Stimulated activated CD8-positive, alpha-beta memory T cell treated with anti-CD3 and anti-CD28 coated beads, Interleukin-12 subunit alpha, Interleukin-12 subunit beta, amount 100 ng/mL, for 1 hour (primary cell): ENCODE measurements at places on chromosomes 13 and 19.

- peak; percentile 68 for DNase-seq
These were observed 2.3 kb upstream of the LCP1 start for GRCh38 chr13:46184277-46184699.

GRCh38 chr13:28631801-28632200, 27.1 kb upstream of the POMP start:
- DNase-seq: no peak

DNA sequence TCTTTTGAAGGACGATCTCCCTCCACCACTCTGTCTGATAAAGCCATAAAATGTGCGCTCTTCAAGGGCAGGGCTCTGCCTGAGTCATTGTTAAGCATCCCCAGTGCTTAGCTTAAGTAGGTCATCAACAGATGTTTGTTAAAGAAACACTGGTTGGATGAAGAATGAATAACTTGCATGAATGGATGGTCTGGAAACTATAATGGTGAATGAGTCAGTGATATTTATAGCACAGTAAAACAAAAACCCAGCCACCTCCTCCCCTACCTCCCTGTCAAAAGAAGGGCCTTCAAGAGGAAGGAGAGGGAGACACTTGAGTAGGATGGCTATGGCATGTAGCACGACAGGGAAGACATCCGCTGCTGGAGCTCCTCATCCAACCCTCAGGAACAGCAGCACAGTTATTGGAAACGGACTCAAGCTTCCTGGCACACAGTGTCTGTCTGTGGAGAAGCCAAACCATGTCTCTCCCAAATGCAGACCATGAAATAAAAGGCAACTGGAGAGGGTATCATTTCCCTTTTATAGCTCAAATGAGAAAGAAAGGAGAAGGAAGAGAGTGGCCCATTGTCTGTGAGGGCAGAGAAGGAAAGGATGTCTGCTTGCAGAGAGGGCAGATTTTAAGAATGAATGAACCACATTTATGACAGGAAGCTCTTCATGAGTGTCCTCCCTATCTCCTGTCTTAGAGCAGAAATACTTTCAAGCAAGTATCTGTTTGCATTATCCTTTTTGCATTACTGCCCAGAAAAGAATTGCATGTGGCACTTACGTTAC, 183.5 kb upstream of the UBL3 start:
- DNase-seq: no peak

- no peak for DNase-seq
These were observed 135.6 kb downstream of the RNF17 start for GRCh38 chr13:24899601-24900000.

DNA sequence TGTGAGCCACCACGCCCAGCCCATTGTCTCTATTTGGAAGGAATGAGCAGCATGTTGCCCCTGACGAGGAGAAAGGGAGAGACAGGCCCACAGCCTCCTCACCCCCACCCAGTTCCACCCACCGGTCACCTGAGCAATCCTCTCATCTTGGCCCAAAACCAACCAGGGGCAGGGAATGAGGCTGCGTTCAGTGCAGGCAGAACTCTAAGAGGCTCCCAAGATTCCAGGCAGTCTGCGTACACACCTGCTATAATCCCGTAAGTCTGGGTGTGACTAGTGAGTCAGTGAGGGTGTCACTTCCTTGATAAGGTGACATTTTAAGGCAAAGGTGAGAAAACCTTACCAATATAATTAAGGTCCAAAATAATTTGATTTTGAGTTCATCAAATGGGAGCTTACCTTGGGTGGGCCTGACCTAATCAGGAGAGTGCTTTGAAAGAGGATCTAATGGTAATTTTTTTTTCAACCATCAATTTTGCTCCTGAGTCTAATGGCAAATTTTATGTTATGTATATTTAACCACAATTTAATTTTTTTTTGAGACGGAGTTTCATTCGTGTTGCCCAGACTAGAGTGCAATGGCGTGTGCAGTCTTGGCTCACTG, 26.9 kb upstream of the KLF2 start:
- DNase-seq: no peak

DNA sequence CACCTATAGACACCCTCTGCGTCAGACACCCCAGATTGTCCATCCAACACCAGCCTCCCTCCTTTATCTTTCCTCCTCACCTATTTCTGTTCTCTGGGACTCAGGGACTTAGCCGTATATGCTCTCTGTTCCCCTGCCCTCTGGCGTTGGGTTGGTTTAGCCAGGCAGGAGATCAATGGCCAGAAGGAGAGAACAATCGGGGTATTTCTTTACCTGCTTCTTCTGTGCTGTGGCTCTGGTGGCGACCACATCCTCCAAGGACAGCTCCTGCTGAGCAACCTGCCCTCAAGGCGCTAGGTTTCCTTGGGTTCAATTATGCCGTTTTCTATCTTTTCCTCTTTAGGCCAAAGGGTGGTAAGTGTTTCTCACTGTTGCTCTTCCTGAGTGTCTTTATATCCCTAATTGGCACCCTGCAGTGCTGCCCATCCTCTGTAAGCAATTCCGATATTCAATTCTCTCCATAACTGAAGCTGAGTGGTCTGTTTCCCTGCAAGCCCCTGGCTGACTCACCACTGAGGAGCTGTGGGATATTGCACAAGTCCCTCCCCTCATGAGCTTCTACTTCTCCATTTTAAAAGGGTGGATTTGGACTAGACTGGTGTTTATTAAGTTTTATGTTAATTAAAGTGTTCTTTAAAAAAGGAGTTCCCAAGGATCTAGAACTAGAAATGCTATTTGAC, 63.7 kb upstream of the TMTC4 start:
- no peak for DNase-seq

GRCh38 chr13:78981913-78982312, 323.0 kb upstream of the OBI1 start:
- DNase-seq: no peak

GRCh38 chr19:49889687-49890348, 6.9 kb downstream of the IL4I1 start:
- DNase-seq: peak; percentile 55

- DNase-seq: no peak
These were observed 1.3 kb upstream of the ZSCAN22 start for GRCh38 chr19:58325311-58326022.

GRCh38 chr13:108575430-108575829, 54.0 kb upstream of the MYO16 start:
- no peak for DNase-seq

DNA sequence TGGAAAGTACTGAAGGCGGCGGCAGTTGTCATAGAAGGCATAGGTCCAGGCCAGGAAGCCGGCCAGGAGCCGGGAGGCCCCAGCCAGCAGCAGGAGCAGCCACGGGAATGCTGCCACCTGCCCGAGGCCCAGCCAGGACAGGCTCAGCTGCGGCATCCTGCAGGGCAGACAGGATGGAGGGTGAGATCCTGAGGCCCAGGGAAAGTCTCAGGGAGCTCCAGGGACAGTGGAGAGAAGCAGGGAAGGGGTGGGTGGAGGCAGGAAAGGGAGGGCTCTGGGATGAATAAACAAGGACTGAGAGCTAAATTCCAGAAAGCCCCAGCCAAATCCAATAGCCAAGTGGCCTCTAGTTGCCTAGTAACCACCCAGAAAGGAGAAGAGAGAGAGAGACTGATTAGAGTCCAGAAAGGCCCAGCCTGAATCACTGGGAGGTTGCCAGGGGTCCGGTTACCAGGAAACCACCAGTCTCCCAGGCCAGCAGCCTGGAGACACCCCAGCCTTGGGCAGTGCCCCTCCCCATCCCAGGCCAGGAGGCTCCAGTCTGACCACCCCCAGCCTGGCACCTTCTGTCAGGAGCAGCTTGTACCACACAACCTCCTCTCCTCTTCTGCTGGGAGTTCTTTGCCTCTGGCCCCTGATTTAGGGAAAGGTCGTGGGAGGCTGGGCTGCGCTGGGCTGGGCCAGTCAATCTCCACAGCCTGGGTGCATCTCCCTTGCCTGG, 7.5 kb upstream of the OR10H5 start:
- no peak for DNase-seq

DNA sequence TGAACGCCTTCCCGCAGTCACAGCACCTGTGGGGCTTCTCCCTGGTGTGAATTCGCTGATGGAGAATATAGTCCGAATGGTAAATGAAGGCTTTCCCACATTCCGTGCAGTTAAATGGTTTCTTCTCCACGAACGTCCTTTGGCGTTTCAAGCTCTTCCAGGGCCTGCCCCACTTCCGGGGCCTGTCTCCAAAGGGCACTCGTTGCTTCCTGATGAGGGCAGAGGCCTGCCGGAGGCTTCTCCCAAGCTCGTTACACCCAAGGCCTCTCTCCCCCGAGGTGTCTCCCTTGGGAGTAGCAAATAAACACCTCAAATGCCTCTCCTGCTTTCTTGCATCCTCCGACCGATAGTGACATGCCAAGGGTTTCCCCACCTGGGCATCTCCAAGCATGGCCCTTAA, 34.3 kb downstream of the ZNF473 start:
- DNase-seq: no peak

DNA sequence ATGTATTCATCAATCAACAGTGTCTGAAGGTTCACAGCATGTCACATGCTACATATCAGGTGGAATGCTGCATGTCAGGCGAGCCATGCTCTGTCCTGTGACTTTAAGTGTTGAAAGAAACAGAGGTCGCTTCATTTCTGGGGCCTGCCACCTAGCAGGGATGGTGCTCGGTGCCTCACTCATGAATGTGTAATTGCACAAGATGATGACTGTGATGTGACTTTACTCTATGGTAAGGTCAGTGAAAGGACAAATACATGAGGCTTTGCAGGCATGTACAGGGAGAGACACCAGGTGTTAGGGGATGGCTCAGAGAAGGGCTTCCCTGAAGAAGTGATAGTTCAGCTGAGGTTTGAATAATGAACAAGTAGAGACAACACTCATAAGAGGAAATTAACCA, 66.7 kb downstream of the FRY start:
- no peak for DNase-seq
